ENCODE measurements at places on chromosomes 5 and 9.

DNA sequence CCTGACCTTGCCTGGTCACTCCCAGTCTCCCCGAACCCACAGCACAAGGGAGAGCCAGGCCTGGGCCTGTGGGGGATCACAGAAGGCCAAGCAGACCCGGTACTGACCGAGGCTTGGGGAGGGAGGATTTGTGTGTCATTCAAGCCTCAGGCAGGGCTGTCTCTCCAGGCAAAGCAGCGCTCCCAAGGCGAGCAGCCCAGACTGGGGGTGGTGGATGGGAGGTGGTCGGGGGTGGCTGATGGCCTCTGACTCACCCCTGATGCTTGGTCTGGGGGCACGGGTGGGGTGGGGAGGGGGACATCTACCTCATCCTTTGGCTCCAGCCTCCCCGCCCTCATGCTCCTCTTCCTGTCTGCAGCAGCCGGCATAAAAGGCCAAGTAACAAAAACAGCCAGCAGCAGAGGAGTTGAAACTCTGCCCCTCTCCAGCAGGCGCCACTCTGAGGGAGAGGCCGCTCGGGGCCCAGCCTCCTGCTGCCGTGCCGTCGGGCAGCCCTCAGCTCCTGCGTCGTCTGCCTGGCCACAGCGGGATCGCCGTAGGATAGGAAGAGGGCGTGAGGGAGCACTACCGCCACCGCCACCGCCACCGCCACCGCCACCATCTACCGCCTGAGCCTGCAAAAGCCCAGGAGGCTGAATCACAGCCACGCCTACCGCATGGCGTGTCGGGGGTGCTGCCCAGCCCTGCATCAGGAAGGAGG lies 166.0 kb downstream of the OLFM1 start:
- no peak for DNase-seq

DNA sequence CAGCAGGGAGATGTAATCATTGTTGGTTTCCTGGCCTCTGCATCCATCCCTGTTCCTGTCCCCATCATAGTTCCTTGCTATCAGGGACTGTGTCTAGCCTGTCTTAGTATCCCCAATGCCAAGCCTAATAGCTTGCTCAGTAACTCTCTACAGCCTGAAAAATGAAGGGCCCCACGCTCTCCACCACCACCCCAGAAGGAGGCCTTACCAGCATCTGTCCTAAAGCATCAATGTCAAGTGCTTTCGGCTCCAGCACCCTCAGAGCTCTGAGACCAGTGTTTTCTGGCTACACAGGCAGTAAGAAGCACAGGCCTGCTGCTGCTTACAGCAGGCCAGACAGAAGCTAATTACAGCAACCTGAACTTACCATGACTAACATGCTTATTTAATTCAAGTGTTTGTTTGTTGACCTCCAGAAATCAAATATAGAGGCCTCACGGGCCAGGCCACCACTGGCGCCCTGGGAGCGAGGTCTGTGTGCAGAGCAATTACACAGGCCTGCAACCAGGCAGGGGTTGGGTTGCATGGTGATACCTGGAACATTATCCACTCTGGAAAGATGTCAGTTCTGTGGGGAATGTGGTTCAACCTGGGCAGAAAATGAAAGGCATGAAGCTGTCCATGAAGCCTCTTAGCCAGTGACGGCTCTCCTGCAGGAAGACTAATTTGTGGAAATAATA lies 124.3 kb downstream of the SLC1A3 start:
- DNase-seq: no peak

- DNase-seq: no peak
Observed at GRCh38 chr9:133027134-133027533, 3.7 kb upstream of the GTF3C5 start.

DNA sequence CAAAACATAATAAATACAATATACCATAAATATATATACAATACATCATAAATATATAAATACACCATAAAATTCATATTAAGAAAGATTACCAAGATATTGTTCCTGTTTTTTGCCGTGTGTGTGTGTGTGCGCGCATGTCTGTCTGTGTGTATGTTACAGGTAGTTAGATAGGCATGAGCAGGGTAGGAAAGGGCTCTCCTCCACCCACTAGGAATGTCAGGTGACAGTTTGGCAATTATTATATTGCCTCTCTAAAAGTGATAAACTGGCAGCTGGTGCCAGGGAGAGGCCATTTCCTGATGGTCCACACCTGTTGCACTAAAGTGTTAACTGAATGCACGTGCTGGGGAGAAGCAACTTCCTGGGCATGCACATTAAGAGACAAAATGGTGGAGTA lies 232.8 kb downstream of the ADAMTS6 start:
- no peak for DNase-seq

DNA sequence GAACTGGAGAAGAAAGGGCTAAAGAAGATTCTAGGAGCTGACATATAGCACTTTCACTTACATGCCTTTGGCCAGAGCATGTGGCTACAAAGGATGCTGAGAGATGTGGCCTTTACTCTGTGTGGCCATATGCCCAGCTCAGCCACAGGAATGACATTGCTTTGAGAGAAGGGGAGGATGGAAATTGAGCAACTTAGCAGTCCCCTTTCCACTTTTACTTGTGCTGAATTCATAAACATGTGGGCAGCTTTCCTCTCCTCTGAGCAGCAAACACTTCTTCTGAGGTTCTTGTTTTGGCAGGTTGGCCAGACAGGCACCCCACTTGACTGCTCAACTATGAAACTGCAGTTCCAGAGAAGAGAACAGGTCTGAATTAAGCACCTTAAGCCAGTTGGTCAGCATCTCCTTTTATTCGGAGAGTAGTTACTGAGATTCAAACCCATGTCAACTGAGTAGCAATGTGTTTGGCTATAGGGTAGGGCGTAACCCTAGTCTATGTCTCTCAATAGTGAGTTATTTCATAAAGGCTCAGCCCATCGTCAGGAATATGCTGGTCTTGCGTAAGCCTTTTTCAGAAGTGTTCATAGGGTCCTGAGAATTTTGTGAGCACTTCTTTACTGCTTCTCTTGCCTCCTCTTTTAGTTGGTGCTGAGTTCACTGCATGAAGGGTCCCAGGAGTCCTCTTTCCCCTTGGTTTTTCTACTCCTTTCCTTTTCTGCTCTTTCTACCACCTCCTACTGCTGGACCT lies 134.5 kb downstream of the PALM2AKAP2 start:
- no peak for DNase-seq

DNA sequence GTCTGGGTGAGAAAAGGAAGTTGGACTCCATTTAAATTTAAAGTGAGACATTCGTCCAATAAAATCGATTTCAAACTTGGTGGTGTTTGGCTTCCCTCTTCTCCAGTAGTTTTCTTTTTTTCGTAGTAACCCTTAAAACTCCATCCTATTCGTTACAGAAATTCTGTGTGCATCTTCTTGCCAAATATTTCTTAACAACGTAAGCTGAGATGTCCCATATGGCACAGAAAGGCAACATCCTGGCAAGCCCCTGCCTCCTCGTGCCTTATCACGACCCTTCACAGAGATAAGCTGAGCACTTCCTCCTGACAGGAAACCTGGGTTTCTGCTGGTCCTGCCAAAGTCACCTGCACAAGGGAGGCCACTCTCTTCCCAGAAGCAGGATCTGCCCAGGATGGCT lies 11.8 kb upstream of the ADAMTS2 start:
- DNase-seq: no peak

- DNase-seq: no peak
Observed at GRCh38 chr5:33232731-33233505, 207.8 kb upstream of the TARS1 start.

GRCh38 chr5:17890501-17890900 lies 256.2 kb downstream of the TAF11L14 start:
- DNase-seq: no peak

DNA sequence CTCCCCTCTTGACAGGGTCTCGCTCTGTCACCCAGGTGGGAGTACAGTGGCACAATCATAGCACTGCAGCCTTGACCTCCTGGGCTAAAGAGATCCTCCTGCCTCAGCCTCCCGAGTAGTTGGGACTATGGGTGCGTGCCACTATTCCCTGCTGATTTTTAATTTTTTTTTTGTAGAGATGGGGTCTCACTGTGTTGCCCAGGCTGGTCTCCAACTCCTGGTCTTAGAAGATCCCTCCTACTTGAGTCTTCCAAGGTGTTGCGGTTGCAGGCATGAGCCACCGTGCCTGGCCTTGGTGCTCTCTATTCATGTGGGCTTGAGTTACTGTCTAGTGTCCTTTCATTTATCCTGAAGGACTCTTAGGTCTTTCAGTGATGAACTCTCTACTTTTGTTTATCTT lies 24.1 kb downstream of the EHMT1 start:
- no peak for DNase-seq
